ENCODE measurements at places on chromosomes 1 and 21.

- DNase-seq, result peak; percentile 79
Measured at GRCh38 chr1:23168445-23169194, at the start of gene LUZP1. LUZP1 (minus strand) TSS chr1:23168856.

- DNase-seq, result peak; percentile 65
Measured at GRCh38 chr1:192445839-192446489, 129.2 kb downstream of the RGS21 start.

- DNase-seq, result no peak
Measured at GRCh38 chr1:11590395-11590794, 63.8 kb downstream of the FBXO2 start.

DNA sequence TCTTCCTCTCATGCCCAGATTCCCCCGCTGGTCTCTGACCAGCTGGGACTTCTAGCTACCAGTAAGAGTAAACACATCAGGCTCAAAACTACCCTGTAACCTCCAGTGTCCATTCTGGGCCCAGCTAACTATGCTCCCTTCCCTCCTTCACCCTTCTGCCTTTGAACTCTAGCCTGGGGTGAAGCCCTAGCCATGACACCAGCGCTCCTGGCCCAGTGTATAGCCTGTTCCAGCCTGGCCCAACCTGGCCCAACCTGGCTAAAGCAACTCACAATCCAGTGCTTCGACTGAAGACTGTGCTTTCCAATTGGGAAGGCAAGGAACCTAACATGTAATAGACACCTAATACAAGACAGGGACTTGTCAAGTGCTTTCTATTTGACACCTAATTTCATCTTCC, 27.6 kb downstream of the CSMD2 start:
- DNase-seq, result no peak

DNA sequence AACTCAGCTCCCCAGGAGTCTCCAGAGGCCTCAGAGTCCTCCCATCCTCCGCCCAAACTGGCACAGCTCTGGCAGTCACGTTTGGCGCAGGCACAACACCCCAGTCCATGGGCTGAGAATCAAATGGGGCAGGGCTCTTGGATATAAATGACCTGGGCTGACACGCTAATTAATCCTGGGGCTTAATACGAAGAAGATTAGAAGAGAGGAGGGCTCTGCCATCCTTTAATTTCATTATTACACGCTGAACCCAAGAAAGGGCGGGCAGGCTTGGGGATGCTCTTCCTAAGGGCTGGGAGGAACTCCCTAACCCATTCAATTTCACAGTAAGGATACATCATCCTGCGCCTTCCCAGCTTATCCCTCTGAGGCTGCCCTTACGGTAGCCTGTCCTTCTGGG, 2.4 kb downstream of the GRIK3 start:
- no peak for DNase-seq

DNA sequence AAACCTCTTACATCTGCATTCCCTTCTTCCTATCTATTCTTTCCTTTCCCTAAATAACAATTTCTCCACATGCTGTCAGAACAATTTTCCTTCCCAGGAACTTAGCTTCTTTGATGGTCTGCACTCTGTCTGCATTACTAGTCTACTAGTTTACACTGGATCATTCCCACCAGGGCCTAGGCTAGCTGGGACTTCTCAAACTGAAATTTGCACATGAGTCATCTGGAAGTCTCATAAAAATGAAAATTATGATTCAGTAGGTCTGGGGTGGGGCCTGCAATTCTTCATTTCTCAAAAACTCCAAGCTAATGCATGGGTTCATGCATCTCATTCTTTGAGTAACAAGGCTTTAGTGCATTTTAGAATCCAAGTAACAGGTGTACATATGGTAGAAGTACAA, 74.2 kb downstream of the GABPA start:
- no peak for DNase-seq

DNA sequence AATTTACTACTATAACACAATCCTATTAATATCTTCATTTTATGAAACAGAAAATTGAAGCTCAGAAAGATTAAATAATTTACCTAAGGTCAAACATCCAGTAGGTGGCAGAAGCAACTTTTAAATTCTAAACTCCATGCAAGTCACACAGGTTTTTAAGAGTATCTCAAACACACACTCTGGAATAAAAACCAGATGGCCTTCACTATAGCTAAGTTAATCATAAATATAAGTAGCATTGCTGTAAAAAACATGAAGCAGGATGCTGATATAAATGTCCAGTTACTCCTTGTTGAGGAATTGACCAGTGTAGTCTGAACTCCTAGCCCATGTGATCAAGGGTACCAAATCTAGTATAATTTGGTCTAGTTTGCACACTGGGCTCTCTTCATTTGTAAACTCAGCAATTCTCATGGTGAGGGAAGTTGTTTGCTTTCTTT, 9.4 kb upstream of the FMO3 start:
- DNase-seq, result no peak

- no peak for DNase-seq
Measured at GRCh38 chr1:5947978-5948680, 44.1 kb downstream of the NPHP4 start.

DNA sequence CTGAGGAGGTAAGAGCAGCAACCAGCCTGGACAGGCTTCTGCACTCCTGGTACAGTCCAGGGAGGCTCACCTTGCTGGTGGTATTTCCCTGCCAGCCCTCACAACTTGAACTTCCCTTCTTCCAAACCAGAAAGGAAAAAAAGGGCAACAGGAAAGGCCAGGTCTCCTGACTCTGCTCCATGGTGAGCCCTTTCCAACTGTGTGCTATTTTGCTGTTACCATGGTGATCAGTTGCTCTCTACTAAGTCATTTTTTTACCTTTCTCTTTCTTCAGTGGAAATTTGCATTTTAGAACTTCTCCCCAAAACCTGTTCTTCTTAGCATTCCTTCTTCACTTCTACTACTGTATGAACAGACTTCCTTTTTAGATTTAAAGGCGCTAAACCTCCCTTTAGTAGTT, 164.3 kb downstream of the GRIK1 start:
- DNase-seq, result no peak

DNA sequence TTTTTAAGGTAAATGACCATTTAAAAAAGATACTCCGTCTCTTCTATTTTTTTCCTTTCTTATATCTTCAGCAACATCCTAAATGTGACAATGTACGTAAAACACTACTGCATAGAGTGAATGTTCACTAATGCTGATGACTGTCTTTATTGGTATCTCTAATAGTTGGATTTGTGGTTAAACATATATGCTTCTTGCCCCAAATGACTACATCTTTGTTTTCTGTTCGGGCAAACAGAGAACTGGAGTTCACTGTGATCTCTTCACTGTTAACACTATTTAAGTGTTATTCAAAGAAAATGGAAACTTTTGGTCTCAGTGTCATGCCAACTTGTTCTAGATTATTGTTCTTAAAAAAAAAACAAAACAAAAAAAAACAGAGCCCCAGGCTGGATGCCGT, 109.4 kb downstream of the KIF26B start:
- no peak for DNase-seq

GRCh38 chr1:195663549-195664280, 944.5 kb downstream of the KCNT2 start:
- no peak for DNase-seq

DNA sequence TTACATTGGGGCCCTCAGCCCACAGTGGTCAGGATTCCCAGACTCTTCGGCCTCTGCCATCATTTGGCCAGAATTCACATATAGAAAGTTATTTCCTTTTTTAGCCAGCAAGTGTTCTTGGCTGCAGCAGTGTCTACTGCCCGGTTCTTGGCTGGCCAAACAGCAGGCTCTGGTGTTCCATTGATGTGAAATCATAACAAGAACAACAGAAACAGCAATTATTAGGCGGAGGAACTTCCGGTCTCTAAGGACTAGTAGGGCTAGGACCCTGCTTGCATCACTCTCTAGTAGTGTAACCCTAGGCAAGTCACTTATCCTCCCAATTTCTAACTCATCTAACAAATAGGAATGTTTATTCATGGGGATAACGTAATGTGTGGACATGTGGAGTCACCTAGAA, 8.7 kb upstream of the GJA5 start:
- DNase-seq, result no peak

GRCh38 chr1:8746554-8746953, 70.9 kb downstream of the RERE start:
- DNase-seq, result no peak

- DNase-seq, result no peak
Measured at GRCh38 chr1:186812570-186812969, 16.2 kb upstream of the PLA2G4A start.

- DNase-seq, result no peak
Measured at GRCh38 chr1:153586347-153586746, 20.7 kb upstream of the S100A2 start.

DNA sequence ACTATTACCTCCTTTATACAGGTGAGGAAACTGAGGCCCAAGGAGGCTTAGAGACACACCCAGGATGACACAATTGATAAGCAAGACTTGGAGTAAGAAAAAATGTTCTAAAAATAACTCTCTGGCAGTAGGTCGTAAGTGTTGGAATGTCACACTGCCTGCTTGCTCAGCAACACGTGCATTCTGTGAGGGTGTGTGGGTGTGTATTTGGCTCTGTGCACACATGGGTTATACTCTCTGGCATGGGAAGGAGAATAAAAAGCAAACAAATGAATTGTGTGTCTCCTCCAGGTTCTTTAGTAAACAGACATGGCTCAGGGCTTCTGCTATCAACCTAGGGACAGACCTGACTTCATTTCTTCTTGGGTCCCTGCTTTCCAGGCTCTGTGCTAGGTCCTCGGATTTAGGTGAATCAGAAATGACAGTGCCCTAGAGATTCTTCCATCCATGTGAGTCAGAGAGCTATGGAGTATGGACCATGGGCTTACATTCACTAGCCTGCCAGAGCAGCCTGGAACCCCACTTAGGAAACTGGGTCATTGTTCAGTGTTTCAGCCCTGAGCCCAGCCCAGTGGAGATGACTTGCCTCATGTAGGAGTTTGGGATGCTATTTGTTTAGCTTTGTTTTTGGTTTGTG, 72.4 kb downstream of the ELAVL4 start:
- no peak for DNase-seq

- no peak for DNase-seq
Measured at GRCh38 chr1:99763956-99764355, 2.5 kb downstream of the FRRS1 start.

DNA sequence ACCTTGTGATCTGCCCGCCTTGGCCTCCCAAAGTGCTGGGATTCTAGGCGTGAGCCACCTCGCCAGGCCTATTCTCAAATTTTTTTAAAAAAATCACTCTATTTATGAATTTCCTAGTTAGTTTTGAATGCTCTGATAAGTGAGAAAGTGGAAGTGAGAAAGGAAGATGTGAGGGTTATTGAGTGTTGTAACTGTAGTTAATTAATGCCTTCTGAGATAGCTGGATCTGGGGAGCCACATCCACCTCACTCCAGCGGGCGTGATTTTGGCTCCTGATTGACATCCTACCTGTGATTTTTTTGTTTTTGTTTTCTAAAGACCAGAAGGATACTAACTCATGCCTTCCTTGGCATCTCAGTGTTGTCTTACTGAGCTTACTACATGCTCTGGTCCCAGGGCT, 65.6 kb downstream of the ST3GAL3 start:
- no peak for DNase-seq

GRCh38 chr1:35452106-35452774, 105.0 kb downstream of the KIAA0319L start:
- DNase-seq, result peak; percentile 75

GRCh38 chr1:200274116-200274515, 135.7 kb downstream of the ZNF281 start:
- DNase-seq, result no peak

- no peak for DNase-seq
Measured at GRCh38 chr1:18539171-18539570, 58.4 kb downstream of the KLHDC7A start.

DNA sequence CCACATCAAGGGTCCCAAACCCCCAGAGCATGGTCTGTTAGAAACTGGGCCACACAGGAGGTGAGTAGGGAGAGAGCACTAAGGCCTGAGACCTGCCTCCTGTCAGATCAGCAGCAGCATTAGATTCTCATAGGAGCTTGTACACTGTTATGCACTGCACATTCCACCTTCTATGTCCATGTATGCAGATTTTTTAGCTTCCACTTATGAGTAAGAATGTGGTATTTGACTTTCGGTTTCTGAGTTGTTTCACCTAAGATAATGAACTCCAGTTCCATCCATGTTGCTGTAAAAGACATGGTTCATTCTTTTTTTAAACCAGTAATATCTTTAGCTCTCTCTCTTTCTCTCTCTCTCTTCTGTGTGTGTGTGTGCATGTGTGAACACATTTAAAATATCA, 663 bp upstream of the GBP6 start:
- no peak for DNase-seq

- no peak for DNase-seq
Measured at GRCh38 chr1:115183158-115183557, 93.9 kb upstream of the TSPAN2 start.

GRCh38 chr1:8213676-8214075, 104.2 kb upstream of the SLC45A1 start:
- DNase-seq, result no peak

- no peak for DNase-seq
Measured at GRCh38 chr1:156838972-156839371, 19.9 kb downstream of the INSRR start.

DNA sequence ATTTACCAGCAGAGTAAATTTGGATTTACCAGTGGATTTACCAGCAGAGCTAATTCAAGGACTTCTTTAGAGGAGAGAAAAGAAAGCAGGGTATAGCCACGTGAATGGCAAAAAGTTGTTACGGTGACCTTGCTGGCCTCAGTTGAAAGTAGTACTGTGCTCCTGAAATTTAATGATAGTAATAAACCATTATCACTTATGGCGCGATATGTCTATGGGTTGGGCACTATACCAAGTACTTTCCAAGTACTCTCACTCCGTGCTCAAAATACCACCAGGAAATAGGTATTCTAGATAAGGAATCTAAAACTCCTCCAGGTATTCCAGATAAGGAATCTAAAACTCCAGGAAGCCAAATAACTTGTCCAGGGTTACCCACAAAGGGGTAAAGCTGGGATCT, 35.8 kb downstream of the SLC44A3 start:
- DNase-seq, result no peak

DNA sequence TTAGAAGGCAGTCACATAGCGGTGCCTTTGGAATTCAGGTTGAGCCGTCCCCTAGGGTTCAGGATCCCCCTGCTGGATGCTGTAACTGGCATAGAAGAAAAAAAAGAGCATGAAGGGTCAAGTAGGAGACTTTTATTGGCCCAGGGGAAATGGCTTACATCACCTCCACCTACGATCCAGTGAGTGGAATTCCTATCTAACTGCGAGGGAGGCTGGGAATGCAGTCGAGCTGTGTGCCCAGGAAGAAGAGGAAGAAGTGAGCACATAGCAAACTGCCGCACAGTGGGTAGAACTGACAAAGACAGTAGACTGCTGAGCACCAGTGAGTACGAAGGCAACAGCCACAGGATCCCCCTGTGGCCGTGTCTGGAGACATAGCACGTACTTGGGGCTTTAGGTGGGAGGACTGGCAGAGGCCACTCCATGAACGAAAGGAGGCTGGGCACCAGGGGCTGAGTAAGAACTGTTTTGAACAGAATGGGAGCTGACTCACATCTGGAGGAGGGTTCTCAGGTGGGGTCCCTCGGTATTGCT, 79.2 kb downstream of the RNF220 start:
- no peak for DNase-seq

DNA sequence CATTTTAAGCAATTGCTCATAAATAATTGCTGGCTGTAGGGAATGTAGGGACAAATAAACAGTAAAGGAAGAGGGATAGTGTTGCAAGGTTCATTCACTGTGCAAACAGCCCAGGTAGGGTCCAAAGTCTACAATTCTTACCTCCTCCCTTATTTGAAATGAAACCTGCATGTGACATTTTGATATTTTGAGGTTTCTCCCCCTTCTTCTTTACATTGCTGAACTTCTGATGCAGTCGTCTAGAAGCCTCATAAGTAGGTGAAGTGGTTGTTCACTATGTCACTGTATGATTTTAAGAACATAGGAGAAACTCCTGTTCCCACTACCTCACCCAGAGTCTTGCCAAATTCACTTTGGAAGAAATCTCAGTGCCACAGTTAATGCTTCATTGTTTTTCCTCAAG, 16.1 kb downstream of the F5 start:
- DNase-seq, result no peak

Data from CD14-positive monocyte (primary cell).